ENCODE measurements at places on chromosomes 3 and 15.

DNA sequence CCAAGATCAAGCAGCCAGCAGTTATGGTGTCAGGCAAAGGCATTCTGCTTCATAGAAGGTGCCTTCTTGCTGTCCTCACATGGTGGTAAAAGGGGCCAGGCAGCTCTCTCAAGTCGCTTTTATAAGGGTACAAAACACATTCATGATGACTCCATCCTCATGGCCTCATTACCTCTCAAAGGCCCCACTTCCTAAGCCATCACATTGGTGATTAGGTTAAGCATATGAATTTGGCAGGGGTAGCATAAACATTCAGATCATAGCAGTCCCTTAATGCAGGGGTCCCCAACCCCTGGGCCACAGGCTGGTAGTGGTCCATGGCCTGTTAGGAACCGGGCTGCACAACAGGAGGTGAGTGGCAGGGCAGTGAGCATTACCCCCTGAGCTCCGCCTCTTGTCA, 42.8 kb downstream of the PRR23E start:
- DNase-seq, result no peak

DNA sequence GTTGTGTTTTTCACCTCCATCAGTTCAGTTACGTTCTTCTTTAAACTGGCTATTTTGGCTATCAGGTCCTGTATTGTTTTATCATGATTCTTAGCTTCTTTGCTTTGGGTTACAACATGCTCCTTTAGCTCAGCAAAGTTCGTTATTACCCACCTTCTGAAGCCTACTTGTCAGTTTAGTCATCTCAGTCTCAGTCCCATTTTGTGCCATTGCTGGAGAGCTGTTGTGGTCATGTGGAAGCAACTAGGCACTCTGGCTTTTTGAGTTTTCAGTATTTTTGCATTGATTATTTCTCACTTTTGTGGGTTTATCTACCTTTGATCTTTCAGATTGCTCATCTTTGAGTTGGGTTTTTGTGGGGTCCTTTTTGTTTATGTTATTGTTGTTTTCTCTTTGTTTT, 151.3 kb downstream of the CFAP20DC start:
- no peak for DNase-seq

GRCh38 chr15:64521726-64522164, 61.4 kb downstream of the ZNF609 start:
- DNase-seq, result no peak

- DNase-seq, result no peak
Observed at GRCh38 chr3:170508839-170509238, 77.0 kb downstream of the SLC7A14 start.
